ENCODE measurements at places on chromosomes 5 and 9.

- no peak for DNase-seq
Observed at GRCh38 chr9:101054657-101055056, 26.1 kb downstream of the PLPPR1 start.

DNA sequence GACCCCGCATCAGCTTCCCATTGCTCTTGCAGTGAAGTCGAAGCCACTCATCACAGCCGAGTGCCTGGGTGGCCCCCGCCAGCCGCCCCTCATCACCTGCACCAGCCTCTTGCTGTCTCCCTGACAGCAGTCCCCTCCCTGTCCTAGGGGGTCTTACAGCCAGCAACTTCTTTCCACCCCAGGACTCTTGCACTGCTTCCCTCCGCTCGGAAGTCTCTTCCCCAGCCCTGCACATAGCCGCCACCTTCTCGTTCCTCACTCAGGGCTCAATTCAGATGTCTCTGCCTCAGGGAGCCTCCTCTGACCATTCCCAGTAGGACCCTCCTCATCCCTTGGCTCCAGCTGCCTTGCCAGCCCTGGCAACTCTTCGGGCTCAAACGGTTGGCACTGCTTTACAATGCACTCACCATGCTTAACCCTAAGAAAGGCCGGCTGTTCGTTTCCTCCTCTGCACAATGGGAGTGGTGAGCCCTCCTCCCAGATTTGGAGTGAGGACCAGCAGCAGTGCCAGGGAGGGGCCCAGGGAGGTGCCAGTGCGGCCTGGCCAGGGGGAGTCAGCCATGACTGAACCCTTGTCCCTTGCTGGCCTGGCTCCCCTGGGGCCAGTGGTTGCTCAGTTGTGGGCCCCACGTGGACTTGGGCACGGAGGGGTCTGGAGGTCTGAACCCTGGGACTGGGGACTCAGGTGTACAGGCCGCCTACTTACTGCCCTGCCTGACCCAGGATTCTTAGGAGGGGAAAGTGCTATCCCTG, 6.1 kb downstream of the TCF7 start:
- no peak for DNase-seq

- no peak for DNase-seq
Observed at GRCh38 chr5:125346316-125346715, 599.9 kb upstream of the ZNF608 start.

DNA sequence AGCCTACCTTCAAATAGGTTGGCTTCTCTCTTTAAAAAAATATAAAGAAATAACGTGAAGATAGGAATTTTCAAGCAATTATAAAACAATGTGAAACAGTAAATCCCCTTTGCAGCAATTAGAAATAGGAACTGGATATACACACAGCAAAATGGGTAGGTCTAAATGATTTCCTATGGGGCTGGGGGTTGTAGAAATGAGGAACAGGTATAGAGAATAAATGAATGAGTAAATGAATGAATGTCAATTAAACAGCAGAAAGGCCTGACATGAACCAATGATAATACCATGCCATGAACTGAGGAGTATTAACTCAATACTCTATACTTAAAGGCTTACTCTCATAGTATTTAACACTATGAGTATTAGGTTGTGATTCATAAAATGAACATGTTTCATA, 21.6 kb downstream of the SSBP2 start:
- no peak for DNase-seq

- peak; percentile 56 for DNase-seq
Observed at GRCh38 chr9:6054280-6055099, 39.1 kb upstream of the RANBP6 start.

DNA sequence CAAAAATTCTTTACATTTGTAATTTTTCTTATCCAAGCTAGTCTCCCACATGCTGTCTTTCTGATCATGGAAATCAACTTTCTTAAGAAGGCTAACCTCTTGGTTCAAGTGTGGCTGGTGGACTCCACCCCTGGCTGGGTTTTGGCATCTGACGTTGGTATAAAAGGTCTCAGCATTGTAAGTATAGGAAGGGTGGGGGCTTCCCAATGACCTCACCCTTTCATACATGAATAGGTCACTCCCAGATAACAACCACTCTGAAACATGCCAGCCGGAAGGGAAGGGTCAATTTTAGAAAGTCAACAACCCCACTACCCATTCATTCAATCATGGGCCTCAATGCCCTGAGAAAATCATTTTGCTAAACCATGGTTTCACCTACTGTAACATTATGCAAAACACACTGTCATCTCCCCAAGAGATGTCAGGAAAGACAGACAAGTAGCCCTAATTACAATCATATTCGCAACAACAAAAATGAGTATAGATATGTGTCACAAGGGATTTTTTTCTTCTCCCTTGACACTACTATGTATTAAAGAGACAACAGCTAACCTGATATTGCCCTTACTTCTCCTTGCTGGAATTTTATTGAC, 31.9 kb upstream of the PCSK5 start:
- DNase-seq = no peak

GRCh38 chr9:87184956-87185642, 237.8 kb upstream of the GAS1 start:
- DNase-seq = no peak

DNA sequence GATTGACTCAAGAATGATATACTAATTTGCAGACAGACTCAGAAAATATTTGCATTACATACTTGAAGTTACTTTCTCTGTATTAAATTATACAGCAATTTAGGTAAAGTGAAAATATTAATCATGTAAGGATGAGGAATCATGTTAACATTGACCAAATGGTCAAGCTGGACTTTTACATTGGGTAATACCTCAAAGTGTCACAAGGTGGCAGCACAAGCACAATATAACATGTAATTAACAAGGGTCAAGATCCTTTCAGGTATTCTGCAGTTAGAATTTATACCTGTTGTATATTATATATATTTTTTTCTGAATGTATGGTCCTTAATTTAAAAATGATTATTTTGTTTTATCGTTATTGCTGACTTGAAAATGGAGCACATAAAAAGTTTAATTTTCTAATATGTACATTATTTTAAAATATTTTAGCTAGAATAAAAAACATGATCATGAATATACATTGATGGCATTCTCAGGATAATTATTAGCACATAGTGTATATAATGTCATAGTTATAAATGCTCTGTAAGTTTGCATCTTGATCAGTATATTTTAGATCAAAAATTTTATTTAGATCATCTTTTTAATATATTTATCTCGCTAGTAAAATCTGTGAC, 8.6 kb downstream of the HAPLN1 start:
- DNase-seq = peak; percentile 35

DNA sequence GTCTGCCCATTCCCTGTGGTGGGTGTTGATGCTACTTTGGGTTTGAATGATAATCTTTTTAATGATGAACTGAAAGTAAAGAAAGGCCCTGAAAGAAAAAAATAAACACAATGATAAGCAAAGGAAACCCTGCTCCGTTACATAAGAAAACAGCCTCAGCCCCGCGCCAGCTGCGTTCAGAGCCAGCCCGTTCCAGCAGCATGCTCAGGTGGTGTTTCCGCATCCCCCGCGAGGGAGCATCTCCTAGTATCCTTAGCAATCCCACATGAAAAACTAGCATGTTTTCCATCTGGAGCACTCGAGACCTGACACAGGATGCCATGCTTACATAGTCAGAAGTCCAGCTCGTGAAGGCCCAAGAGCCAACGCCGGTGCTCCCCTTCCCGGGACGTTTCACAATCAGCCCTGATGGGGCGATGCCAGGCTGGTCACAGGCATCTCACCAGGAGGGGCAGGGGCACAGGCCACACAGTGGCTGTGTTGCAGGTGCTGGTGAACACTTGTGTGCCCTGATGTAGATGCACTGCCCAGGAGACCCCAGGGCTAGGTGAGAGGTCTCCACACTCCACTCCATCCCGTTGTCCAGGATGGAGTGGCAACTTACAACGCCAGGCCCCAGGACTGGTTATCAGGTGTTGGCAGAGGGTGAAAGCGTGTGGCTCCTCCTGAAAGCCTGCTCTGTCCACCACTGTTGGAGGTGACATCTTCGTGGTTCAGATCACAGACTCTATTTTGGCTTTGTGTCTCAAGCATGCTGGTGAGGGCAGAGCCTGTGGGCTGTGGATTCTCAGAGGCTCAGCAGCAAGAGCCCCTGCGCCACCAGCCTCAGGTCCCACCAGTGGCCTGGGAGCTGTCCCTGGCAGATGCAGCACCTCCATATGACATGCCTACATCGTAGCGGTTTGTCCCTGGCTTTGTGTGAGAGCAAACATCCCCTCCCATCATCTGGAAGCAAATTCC, 246.8 kb upstream of the IRX1 start:
- DNase-seq = no peak

GRCh38 chr9:124454791-124455443, 4.7 kb downstream of the ADGRD2 start:
- no peak for DNase-seq

- DNase-seq = no peak
Observed at GRCh38 chr9:21579247-21579671, 97.1 kb upstream of the IFNE start.

DNA sequence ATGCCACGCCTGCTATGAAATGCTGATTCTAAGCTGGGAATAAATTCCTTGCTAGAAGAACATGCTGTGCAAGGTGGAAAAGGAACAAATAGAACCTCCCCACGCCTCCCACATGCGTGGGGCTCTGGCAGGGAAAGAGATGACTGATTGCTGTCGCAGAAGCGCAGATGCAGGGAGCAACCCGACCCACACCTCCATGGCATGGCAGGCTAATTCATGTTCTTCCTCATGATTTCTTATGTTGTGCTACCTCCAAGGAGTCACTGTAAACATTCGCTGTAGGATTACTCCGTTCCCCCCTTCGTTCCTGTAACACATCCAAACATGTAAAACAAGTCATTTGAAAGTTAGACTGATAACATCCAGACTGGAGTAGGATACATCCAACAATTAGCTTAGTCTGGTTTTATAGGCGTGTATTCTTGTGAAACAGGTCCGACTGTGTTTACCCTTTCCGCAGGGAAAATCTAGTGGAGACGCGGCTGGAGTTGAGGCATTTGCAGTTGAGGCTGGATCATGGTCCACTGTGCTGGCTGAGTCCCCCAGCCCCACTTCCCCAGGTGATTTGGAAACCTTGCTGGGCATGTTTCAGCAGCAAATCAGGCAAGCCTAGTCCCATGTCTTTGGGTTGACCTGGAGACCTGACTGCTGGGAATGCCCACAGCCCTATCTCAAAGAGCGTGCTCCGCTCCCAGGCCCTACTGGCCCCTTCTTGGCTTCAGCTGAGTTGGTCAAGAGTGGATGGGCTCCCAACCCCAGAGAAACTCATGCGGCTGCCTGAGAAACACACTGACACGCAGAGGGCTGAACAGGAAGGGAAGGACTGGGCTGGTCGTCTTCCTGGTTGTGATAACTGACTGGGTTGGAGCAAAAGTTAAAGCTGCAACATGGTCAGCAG, 24.8 kb upstream of the ANKRD33B start:
- DNase-seq = no peak

GRCh38 chr9:129072171-129072570, 8.7 kb upstream of the DOLPP1 start:
- DNase-seq = no peak

DNA sequence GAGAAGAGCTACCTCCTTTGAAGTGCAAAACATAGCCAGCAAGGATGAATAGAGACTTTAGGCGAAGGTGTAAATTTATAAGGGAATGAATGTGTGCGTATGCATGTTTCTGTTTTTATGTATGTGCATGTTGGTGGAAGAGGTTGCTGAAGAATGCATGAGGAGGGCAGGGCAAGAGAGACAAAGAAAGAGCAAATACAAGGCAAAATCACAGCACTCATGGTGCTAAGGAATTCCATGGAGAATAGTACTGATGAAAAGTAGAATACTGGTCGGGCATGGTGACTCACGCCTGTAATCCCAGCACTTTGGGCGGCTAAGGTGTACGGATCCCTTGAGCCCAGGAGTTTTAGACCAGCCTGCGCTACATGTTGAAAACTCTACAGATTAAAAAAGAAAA, 762.1 kb upstream of the PTPRD start:
- DNase-seq = no peak

GRCh38 chr9:136292026-136292538, 11.8 kb downstream of the CCDC187 start:
- DNase-seq = no peak

DNA sequence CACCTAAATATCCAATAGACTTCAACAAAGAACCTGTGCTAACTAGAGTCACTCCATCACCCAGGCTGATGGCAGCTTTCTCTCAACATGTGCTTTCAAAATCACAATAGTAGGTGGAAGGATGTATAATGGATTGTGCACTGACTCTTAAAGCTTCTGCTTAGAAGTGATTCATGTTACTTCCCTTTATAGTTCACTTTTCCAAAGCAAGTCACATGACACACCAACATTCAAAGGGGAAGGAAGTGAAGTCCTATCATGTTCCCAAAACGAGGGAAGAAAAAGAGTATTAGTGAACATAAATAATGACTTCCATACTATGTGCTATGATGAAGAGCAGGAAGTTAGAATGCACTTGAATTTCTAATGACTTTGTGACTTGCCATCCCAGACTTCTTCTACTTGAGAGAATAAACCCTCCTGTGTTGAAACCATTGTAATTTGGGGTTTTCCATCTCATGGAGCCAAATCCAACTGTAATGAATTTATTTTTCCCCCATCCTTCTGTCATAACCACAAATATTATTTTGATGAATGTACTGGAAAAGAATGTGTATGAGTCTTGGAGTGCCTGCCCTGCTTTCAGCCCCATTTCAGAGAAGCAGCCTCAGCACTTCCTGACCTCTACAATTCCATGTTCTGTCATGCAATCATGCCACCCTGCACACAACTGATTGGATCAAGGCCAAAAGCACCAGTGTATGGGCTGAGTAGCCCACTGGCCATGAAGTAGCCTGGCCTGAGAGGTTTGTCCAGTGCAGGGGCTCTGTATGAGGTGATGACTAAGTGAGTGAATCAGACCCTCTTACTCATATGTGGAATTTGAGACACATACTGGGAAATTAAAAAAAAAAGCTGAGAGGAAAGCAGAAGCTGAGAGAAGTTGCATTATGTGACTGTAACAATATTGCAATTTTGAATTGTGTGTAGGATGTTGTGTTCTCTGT, 525.9 kb upstream of the CLINT1 start:
- DNase-seq = peak; percentile 22

DNA sequence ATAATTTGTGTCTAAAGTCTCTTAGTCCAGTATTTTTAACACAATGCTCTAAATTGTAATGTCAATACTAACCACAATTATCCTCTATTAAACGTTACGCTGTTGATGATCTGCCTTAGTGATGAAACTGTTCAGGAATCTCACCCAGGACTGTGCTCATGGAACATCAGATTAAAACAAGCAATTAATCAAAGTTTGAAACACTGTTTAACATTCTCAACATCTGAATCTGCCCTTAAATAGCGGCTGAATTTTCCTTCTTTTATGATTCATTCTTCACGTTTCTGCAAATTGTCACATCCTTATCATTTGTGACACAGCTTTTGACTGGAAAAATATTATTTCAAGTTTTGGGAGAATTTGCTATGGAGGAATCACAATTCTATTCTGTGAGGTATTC, 113.8 kb downstream of the MARCHF11 start:
- no peak for DNase-seq

All from SW480 (cell line).